ENCODE measurements at places on chromosomes 12 and 14. TPM values are rescaled to one million over a fixed set of nuclear protein-coding genes. Genes with fewer than 3 reads are reported as not detected.
A peak's percentile ranks its signal among the peaks of the same experiment; 100 is the strongest.

DNA sequence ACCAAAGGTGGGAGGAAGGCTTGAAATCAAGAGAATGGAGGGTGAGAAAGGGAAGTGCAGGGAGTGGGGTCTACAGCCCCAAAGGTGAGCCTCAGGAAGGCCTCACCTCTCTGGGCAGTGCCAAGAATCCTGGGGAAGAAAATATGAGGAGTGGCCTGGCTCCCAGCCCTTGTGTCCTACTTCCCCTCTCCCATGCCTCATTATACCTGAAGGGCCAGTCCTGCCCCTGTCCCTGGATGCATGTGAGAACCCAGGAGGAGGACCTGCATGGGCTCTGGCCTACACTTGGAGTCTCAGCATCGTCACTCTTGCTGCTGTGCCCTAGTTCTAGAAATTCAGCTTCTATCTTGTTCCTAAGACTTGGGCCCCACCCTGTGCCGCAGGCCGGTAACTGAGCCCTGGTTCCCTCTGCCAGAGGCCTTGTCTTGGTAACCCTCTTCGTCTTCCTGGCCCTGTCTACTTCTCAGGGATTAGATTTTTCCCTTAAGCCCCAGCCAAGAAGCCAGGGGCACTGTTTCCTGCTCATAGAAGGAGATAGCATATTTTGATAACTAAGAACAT, 10.9 kb upstream of the MYH7 start:
- DNase-seq = no peak

The GLIPR1L1 gene
- not detected for total RNA-seq

DNA sequence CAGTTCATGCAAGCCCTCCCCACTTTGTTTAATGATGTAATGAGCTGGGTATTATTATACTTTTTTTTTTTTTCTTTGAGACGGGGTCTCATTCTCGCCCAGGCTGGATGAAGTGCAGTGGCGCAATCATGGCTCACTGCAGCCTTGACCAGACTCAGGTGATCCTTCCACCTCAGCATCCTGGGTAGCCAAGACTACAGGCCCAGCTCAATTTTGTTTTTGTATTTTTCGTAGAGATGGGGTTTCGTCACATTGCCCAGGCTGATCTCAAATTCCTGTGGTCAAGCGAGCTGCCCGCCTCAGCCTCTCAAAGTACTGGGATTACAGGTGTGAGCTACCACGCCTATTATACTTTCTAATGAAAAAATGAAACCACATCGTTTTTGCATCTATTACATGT, 4.5 kb upstream of the DCAF11 start:
- DNase-seq = no peak

GRCh38 chr14:103500148-103500990, 22.3 kb downstream of the CKB start:
- peak; percentile 92 for DNase-seq

DNA sequence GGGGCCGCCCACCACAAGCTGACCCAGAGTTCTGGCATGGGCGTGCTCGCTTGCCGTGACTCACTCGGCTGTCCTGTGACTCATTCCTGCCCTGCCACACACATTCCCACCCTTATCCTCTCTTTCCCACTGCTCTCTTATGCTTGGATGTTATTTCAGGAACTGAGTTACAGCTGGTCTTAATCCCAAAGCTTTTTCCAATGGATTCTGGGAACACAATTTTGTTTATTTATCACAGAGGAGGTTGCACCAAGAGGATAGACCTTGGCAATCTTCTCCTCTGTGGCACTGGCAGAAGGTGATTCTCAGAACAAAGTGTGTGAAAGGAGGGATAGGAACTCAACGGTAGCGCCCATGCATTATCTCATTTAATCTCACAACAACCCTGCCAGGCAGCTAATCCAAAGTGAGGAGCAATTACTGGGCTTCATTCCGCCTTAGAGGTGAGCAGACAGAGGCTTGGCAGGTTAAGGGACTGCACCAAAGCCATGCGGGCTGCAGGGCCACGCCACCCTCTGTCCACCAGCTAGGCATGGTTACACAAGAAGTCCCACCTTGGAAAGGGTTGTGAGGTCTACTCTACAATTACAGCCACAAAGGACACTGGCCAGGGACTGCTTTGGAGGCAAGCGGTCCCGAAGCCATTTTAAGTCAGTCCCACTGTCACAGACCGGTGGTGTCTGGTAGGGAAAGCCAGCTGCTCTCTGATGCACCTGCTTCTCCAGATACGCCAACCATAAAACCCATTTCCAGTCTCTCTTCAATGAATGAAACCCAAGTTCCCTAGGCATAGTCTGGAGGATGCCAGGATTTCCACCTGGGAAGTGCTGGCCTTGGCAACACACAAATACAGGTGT, 32.9 kb downstream of the SYNE3 start:
- DNase-seq = peak; percentile 94

The RNASE1 gene
- total RNA-seq = 264 TPM

- DNase-seq = no peak
Observed at GRCh38 chr12:53951577-53952334, 2.9 kb upstream of the HOXC12 start.

DNA sequence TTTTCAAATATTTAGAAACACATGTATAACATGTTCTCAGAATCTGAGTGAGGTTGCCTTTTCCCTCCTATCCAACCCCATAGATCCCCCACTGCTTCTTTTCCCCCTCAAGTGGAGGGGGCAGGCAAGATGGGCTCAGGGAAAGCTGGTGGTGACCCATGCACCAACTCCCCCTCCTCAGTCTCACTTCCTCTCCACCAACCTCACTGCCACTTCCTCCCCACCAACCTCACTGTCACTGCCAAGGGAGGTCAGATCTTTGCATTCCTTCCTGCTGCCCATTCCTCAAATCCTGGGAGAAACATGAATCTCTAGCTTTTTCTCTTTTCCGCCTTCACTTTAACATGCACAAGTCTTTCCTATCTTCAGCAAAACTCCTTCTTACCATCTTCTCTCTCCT, 48.7 kb downstream of the SPTB start:
- no peak for DNase-seq

The SALL2 gene
- total RNA-seq = 12.2 TPM

GRCh38 chr12:95213119-95213518, 4.1 kb downstream of the FGD6 start:
- DNase-seq = no peak

The POTEM gene
- not detected for total RNA-seq

The KRT75 gene
- total RNA-seq = not detected

The TSPAN11 gene
- total RNA-seq = 2.8 TPM
